ENCODE measurements at places on chromosomes 3 and 15.

GRCh38 chr3:8224941-8225340, 276.7 kb upstream of the LMCD1 start:
- DNase-seq = no peak

- DNase-seq = no peak
Observed at GRCh38 chr3:23221136-23221535, 18.0 kb downstream of the UBE2E2 start.

DNA sequence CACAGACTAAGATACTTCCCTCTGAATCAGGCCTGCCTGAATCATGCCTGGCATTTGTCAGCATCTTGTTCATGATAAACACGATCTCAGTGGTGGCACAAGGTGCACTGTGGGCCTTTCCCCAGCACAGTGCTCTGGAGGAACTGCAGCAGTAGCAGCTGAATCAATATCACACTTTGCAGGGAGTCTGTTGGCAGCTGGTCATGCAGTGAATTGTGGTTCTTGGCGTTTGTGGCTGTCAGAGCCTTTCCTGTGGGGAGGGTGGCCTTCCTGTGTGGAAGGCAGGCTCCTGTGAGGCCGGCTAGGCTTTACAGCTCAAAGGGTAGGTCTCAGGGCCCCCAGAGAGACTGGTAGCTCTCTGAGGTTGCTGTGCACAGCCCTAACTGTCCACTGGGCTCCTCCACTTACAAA, 54.4 kb upstream of the TLE3 start:
- no peak for DNase-seq

DNA sequence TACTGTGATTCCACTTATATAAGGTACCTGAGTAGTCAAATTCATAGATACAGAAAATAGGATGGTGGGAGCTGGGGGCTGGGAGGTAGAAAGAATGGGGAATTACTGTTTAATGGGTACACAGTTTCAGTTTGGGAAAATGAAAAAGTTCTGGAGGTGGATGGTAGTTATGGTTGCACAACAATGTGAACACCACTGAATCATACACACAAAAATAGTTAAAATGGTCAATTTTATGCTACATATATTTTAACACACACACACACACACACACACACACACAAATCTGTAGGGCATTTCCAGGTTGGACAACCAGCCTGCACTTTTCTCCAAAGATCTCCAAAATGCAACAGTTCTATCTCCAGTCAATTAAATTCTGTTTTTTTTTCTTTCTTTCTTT, 1.4 kb downstream of the CCDC32 start:
- no peak for DNase-seq

- DNase-seq = no peak
Observed at GRCh38 chr3:11226042-11226370, 46.2 kb upstream of the ATG7 start.

GRCh38 chr15:96130734-96131133, 199.8 kb upstream of the NR2F2 start:
- no peak for DNase-seq

DNA sequence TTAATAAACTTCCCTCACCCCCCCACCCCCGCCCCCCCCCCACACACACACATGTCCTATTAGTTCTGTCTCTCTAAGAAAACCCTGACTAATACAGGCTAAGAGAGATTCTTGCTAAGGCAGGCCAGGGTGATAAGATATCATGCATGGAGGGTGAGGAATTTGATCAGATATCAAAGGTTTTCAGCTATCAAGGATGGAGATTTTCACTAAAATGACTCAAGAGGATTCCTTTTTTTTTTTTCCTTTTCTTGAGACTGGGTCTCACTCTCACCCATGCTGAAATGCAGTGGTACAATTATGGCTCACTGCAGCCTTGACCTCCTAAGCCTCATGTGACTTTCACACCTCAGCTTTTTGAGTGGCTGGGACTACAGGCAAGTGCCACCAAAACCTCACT, 14.9 kb upstream of the SENP7 start:
- DNase-seq = no peak

DNA sequence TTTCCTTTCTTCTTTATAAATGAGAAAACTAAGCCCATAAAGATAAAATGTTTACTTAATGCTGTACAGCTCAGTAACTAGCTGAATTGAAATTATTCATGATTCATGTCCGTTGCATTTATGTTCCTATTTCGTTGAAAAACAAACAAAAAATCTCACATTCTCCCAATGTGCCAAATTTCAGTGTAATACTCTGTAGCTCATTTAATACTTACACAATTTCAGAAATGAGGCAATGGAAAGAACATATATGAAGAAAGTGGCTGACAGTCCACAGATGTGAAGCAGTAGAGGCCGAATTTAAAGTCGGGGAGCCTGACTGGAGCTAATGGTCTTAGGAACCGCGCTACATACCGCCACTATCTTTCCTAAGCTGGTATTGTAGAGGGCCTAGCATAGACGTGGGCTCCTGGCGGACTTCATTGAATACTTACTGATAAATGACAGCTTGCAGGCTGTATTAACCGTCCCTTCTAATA, 651 bp downstream of the PLSCR2 start:
- DNase-seq = no peak

DNA sequence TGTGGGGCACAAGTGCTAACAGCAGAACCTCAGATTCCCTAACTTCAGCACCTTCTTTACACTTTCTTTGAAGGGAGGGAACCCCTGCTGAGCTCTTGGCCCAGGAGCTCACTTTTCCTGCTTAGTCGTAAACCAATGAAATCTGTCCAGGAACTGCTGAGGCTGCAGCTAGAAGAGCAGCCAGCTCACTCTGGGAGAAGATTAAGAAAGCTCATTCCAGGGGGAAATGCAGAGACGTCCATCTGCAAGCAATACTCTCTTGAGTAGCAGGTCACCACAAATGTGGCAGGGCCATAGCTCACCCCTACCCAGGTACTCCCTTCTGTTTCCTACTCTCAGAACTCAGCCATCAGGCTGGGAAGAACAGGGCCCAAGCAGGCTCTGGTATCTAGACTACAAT, 103.3 kb downstream of the WDR76 start:
- DNase-seq = peak; percentile 7

DNA sequence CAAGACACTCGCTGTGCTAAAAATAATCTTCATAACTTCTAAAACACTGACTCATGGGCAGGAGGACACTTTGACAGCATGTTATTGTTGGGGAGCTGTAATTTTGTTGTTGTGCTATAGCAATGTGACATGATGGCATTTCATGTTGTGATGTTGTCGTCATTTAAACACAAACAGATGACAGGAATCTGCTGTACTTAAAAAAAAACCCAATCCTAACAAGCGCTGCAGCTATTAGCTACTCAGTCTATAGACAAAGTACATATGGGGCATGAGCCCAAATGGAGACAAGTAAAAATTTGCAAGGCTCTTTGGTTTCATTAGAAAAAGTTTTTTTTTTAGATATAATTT, 828 bp upstream of the ATOSA start:
- no peak for DNase-seq

DNA sequence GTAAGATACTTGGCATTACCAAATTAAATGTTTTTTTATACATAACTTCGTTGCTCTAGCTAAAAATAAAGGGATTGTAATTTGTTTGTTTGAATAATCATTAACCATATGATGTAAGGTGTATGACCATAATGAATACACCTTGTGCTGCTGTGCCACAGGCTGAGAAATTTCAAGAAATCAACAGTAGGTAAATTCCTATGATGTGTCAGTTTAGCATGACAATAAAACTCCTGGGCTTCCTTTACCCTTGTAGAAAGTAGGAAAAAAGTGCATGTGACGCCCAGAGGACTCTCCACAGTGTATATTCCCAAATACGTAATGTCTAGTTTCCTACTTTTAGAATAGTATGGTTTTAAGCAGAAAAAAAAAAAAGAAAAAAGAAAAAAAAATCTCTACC, 208.1 kb downstream of the SATB1 start:
- DNase-seq = no peak

- DNase-seq = no peak
Observed at GRCh38 chr3:108223928-108224327, 1.7 kb upstream of the IFT57 start.

DNA sequence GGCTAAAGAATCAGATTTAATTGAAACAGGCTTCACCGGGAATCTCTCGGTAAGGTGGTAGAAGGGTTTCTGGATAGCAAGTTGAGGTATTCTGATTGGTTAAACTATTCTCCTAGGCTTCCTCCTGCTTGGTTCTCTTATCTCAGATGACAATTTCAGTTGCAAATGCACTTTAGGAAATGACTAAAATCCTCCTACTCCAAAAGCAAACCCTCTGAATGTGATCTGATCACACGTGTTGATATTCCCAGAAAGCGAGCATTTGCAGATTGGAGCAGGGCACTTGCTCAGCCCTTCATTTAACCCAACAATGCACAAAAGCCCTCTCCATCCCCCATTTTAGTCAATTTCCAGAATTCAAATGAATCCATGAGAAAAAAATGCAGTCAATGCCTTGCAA, 55.6 kb upstream of the ICE2 start:
- DNase-seq = no peak

GRCh38 chr3:1962396-1963088, 136.1 kb upstream of the CNTN4 start:
- DNase-seq = no peak

GRCh38 chr3:172568701-172569100, 45.5 kb upstream of the TNFSF10 start:
- DNase-seq = no peak

DNA sequence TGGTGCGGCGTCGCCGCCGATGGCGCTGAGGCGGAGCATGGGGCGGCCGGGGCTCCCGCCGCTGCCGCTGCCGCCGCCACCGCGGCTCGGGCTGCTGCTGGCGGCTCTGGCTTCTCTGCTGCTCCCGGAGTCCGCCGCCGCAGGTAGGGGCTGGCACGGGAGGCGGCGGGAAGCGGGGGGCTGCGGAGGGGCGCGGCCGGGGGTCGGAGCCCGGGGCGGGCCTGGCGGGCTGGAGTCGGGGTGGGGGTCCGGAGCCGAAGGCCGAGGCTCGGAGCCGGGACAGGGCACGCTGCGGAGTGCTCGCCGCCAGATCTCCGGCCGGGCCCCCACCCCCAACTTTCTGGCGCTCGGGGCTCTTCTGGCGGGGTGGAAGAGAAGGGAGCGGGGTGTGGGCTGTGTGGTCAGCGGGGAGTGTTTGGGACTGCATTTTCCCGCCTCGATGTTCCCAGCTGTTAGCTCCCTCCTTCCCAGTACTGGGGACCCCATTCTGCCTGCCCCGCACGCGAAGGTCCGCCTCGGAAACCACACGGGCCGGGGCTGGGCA, 299 bp downstream of the TYRO3 start:
- DNase-seq = no peak
